Stimulated activated CD8-positive, alpha-beta memory T cell treated with anti-CD3 and anti-CD28 coated beads, Interleukin-4, amount 100 ng/mL, for 1 hour (primary cell): ENCODE measurements at places on chromosomes 4 and X.
A peak's percentile ranks its signal among the peaks of the same experiment; 100 is the strongest.

DNA sequence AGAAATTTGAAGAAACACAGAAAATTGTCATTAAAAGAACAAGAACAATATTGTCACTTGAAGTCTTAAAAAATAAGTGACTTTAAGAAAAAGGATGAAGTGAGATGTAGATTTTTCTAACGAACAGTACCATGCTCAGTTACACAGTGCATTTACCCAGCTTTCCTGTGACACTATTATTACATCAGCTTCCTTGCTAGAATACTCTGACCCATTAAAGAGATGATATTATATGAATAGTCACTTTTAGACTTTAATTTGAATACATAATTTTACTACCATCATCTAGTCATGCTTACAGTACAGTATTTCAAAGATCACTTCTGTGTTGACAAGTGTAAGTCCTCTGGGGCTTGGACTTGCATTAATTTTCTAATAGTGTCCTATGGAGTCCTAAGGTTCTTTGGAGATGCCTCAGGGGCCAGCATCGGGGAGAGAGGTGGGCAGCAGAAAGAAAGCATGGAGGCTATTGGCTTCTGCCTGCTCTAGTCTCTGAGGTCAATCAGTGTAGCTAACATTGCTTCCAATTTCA lies 10.7 kb downstream of the COL25A1 start:
- DNase-seq, result no peak

- no peak for DNase-seq
Measured at GRCh38 chr4:93061826-93062225, 758.1 kb downstream of the GRID2 start.

- DNase-seq, result no peak
Measured at GRCh38 chr4:144185086-144185485, 44.6 kb upstream of the GYPA start.

GRCh38 chr4:184955636-184956035 lies 62.7 kb upstream of the HELT start:
- no peak for DNase-seq

GRCh38 chr4:107600983-107601382 lies 119.1 kb downstream of the PAPSS1 start:
- DNase-seq, result no peak

DNA sequence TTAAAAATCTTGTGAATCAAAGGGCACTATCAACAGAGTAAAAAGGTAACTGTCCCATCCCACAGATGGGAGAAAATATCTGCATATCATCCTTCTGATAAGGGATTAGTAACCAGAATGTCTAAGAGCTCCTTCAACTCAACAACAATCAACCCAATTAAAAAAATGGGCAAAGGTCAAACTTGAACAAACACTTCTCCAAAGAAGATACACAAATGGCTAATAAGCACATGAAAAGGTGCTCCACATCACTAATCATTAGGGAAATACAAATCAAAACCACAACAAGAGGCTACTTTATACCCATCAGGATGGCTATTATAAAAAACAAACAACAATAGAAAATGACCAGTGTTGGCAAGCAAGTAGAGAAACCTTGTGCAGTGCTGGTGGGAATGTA lies 43.3 kb downstream of the TMEM165 start:
- DNase-seq, result no peak

DNA sequence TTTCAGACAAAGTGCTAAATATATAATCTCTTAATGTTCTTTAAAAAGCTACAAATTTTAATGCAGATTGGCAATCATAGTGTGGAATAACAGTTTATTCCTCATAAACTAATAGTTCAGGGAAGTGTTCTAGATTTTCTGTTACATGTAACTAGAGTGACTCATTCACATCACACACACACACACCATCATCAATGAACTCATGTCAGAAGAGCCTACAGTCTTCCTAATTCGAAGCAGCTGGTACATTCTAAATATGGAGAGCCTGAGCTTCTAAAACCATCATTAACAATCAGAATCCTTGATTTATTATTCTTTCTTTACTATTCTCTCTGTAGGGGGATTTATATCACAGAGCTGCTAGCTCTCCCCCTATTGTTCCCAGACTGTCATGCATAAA lies 49.6 kb downstream of the DKK2 start:
- no peak for DNase-seq

DNA sequence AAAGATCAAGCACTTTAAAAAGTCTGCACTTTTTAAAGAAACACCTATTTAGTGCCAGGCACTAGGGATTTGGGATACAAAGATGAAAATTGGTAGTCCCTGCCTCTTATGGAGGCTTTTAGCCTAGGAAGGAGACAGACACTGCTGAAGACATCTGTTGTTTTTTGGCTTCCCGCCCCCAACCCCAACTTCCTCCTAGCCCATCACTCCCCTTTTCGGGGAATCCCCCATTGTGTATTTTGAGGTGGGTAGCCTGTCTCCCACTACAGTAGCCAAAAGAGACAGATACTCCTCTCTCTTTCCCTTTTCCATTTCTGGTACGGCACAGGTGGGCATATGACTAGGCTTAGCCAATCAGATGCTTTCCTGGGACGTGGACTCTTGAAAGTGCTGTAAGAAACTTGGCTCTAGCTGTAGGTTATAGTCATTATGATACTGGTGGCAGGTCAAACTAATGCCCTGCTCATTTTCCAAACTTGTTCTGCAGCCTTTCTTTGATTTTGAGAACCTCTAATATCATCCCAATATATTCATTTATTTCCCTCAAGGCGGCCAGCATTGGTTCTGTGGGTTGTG lies 194.6 kb upstream of the RBPJ start:
- DNase-seq, result no peak

DNA sequence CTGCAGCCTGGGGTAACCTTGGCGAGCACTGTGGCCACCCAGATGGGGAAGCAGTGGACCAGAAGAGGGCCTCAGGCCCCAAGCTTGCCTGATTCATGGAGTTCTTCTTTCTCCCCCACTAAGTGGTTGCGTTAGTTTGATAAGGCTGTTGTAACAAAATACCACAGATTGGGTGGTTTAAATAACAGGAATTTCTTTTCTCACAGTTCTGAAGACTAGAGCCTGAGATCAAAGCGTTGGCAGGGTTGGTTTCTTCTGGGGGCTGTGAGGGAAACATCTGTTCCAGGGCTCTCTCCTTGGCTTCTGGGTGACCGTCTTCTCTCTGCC lies 105.7 kb upstream of the GATB start:
- DNase-seq, result no peak

DNA sequence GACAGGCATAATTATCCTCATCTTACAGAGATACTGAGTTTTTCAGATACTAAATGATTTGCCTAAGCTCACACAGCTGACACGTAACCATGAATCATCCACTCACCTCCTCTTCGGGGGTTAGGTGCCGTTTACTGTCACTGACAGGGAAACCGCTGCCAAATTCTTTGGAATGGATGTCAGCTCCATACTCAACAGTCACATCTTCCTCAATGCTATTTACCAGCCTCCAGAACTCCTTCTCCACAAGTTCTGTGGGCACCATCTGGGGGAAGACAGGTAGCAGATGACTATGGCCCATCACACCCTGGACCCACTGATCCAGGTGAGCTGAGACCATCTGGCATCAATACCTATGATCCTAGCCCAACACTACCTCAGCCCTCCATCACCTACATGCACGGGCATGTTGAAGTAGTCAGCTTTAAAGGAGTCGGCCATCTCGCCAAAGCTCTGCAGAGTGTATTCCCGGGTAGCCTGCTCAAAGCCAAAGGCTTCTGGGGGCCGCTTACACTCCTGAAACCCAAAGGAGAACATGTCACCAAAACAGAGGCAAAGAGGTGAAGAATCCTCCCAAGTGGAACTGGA lies 13.5 kb downstream of the KDM5C start:
- no peak for DNase-seq

- DNase-seq, result no peak
Measured at GRCh38 chr4:27001398-27002164, 140.9 kb downstream of the STIM2 start.

- DNase-seq, result no peak
Measured at GRCh38 chr4:134624365-134624764, 422.8 kb upstream of the PABPC4L start.

DNA sequence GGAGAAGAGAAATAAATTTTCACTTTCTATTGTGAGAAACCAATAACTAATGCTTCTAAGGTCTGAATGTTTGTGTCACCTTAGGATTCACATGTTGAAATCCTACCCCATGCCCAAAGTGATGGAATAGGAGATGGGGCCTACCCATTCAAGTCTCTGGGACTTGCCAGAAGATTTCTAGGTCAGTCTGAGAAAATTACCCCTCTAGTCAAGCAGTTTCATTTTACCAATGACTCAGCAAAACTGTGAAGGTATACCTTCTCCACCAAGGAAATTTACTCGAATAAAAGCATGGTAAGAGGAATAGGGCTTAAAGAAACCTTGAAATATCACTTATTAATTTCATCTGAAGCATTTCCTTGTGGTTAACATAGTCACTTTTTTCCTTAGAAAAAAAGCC lies 23.5 kb upstream of the PAPSS1 start:
- no peak for DNase-seq

DNA sequence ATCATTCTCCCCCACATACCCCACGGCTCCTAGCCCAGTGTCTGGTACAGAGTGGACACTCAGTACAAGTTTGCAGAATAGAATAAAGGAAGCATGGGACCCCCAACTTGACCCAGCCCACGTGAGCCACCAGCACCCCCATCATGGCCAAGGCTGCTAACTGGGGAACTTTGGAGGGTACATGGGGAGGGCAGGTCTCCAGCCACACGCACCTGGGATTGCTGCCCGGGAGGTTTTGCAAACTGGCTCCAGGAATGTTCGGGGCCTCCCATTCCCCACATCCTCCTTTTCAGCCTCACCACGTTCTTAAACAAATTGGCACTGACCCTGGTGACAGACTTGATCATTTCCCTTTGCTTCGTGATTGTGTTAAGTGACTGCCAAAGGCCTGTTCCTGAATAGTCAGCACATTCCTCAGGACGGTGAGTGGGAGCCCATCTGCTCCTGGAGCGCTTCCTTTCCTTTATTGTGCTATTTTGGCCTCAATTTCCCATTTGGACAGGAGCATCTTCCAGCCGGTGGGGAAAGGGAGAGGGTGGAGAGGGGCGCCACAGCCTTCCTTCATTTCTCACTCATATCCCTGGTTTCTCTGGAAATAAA lies 18.7 kb upstream of the XPNPEP2 start:
- DNase-seq, result no peak

DNA sequence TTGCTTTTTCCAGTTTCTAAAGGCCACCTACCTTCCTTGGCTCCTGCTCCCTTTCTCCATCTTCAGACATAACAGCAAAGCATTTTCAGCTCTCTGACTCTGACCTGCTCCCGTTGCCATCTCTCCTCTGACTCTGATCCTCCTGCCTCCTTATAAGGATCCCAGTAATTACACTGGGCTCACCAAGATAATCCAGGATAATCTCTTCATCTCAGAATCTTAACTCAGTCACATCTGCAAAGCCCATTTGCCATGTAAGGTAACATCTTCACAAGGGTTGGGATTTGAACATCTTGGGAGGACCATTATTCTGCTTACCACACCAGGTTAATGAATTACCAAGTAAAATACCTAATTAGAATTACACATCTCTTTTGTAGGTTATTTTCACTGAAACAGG lies 41.3 kb upstream of the MAGED1 start:
- no peak for DNase-seq

GRCh38 chr4:32340591-32340990 lies 1620.4 kb downstream of the PCDH7 start:
- DNase-seq, result no peak

DNA sequence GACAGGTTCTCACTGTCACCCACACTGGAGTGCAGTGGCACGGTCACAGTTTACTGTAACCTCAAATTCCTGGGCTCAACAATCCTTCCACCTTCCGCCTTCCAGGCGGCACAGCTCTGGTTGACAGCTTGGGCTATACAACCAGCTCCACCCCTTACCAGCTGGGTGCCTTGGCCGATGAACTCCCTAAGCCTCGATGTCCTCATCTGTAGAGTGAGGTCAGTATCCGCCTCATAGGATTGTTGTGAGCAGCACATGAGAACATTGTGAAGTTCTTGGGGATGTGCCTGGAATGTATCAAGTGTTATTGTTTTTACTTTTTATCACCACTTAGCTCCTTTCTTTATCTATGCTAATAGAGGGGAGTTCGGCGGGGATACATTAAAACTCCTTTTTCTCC lies 23.3 kb downstream of the UCHL1 start:
- no peak for DNase-seq

- DNase-seq, result no peak
Measured at GRCh38 chrX:113391875-113392274, 551.2 kb upstream of the AMOT start.

DNA sequence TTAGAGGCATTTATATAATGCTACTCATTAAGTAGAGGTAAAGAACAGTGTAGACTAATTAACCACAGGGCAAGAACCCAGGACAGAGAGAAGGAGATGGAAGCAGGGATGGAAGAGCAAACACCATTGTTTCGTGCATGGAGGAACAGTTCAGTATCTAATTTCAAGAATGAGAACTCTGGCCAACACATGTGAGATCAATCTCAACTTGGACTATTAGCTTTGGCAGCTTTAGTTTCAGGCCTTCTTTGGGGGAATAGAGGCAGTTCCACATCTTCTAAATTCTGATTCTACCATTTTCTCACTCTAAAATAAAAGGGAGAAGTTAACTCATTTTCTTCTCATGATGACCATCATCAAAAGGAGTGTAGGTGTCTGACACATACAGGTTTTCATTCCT lies 207.0 kb downstream of the LDB2 start:
- DNase-seq, result no peak

GRCh38 chr4:4818415-4819212 lies 40.9 kb upstream of the MSX1 start:
- no peak for DNase-seq

DNA sequence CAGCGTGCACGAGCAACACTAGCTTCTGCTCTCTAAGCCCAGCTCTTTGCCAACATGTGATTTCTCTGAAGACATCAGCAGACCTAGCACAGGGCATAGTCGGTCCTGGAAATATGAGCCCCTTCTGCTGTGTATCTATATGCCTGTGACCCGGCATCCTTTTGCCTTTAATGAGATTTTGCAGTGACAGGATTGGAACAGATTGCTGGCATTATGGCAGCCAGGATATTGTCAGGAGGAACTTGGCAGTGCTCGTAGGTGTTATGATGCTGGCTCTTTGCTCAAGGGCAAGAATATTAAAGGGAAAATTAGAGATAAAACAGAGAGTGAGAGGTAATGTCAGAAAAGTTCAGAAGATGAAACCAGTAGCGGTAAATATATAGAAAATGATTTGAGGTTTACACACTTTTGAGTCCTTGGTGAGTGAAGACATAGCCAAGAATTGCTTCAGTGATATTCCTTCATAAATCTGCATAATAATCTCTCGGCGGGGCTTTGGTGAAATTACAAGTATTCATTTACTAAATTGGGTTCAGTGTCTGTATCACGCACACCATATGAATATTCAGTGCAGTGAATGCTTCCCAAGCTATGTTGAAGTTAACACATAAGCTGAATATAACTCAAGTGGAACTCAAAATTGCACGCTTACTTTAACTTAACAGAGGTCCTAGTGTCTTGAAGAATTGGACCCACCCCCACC lies 502.1 kb upstream of the NR3C2 start:
- DNase-seq, result no peak

DNA sequence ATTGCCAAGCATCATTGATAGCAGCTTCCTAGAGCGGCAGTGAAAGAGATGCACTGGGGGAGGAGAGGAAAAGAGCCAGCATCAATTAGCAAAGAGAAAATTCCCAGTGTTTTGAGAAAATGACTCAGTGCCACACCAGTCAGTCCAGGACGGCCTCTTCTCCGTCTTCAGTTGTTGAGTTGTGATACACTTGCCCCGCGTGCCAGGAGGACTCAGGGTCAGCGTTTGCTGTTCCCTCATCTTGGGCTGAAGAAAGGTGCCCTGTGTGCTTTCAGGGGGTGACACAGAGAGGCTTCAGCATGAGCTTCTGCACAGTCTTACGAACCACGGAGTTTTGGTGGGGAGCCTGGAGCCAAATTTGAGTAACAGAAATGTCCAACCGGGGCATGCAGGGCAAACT lies 82.3 kb downstream of the GPR143 start:
- no peak for DNase-seq

- DNase-seq, result peak; percentile 14
Measured at GRCh38 chr4:113355550-113356371, 306.3 kb downstream of the ANK2 start.
